ENCODE measurements at places on chromosomes 12 and 14.
A peak's percentile ranks its signal among the peaks of the same experiment; 100 is the strongest.

- DNase-seq = no peak
Observed at GRCh38 chr12:127582074-127582473, 684.9 kb upstream of the TMEM132C start.

GRCh38 chr12:103012884-103013283 is 55.4 kb downstream of the ASCL1 start:
- no peak for DNase-seq

DNA sequence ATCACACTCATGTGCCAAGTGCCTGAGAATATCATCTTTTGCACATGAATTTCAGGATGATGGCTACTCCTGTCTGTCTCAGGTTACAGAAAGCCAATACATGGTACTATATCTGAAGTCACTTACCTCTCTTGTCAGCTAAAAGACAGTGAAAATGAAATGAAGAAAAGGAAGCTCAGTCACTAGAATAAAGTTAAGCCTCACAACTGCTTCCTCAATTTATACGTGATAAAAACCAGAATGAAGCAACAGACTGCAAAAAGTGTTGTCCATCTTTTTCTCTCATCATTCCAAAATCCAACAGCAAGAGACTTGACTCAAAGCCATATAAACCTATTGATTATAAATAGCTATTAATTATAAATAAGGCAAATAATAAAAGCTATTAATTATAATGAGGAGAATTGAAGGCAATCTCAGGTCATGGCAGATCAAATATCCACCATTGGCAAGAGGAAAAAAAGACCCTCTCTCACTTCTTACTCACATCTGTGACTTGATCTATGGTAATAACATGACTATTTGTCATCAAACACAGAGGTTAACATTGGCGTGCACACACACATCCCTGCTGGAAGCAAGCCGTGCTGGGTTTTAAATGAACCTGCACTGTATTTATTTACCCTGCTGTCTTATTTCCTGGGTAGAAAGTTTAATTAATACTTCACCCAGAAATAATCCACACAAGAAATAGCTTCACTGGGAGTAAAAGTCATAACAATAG is 10.0 kb downstream of the NIN start:
- no peak for DNase-seq

DNA sequence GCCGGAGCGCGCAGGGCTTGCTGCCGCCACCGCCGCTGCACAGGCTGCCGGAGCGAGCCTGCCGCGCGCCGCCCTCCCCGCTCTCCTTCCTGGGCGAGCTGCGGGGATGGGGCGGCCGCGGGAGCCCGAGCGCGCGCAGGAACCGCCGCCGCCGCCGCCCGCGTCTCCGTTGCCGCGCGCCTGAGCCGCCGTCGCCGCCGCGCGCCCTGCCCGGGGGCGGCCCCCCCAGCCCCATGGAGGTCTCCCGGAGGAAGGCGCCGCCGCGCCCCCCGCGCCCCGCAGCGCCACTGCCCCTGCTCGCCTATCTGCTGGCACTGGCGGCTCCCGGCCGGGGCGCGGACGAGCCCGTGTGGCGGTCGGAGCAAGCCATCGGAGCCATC is 352 bp downstream of the PLXNC1 start:
- DNase-seq = no peak

- DNase-seq = no peak
Observed at GRCh38 chr12:46004715-46005114, 14.3 kb upstream of the SCAF11 start.

DNA sequence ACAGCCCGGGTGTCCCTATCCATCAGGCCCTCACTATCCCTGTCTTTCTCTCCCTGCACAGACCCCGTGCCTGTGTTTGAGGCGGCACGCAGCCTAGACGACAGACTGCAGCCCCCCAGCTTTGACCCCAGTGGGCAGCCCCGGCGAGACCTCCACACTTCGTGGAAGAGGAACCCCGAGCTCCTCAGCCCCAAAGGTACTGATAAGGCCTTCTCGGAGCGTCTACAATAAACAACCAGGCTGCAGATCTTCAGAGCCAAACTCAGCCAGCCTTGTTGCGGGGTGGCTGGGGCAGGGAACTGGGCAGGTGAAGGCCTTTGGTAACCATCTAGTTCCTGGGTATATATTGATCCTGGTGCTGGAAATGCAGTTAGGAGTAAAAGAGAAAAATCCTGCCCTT is 77.5 kb downstream of the PHETA1 start:
- DNase-seq = no peak

DNA sequence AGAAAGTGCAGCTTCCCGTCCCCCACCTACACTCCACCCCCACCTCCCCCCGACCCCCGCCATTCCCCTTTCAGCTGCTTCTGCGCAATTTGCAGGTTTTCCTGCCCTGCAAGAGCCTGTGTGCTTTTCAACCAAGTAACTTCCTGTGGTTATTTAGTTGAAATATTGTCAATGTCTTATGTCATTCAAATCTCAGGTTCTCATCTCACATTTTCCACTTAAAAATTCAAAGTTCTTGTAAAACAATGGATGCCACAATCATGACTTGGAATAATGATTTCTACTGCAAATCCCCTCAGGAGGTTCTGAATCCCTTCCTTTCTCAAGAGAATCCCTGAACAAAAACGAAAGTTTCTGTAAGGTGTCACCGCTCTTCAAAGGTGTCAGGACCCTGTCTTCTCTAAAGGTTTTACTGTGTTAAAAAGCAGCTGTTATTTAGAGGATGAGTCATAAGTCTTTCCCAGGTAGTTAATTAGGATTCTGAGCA is 31.6 kb downstream of the WBP11 start:
- peak; percentile 73 for DNase-seq

GRCh38 chr14:99958380-99958779 is 106.8 kb upstream of the EVL start:
- DNase-seq = no peak

- no peak for DNase-seq
Observed at GRCh38 chr12:94099632-94100031, 48.7 kb upstream of the PLXNC1 start.

GRCh38 chr12:111056618-111057521 is 136.5 kb upstream of the MYL2 start:
- peak; percentile 67 for DNase-seq

- DNase-seq = no peak
Observed at GRCh38 chr14:74879427-74880182, 2.1 kb upstream of the DLST start.

GRCh38 chr12:116027551-116027821 is 250.0 kb downstream of the MED13L start:
- DNase-seq = no peak

DNA sequence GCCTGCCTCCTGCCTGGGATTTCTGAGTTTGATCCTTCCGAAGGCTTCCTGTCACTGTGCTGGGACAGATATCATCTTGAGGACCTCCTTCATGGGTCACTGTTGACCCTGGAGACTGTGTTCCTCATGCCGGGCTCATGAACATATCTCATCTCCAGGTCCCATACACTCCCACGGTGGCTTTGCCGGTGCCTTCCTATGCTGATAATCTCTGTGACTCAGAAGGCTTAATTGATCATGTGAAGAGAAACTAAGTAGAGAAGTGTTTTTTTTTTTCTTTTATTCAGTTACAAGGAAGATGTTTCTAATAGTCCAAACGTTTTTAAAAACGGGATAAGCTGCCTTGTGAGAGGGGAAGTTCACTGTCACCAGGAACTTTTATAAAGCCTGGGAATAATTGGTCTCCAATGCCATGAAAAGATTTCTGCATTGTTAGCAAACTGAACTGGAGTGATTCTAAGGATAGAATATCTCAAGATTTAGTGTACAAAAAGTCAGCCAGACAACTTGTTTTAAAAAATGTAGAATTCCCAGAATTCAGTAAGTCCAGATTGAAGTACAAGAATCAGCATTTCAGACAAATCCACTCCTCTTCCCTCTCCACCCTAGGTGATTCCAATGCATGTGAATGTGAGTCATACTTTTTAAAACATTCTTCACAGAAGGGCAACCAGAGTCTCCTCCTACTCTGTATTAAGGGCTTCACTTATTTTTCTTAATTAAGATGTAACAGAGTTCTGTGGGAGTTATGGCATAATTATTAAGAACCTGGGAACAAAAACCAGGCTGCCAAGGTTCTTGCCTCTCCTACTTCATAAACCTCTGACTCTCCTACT is 139.8 kb upstream of the LGR5 start:
- no peak for DNase-seq

All from GM12865 (cell line).